ENCODE measurements at places on chromosomes 16 and 17. TPM values are rescaled to one million over a fixed set of nuclear protein-coding genes. Genes with fewer than 3 reads are reported as not detected.

CCDC40 gene
- total RNA-seq: 0.90 TPM

MVP gene
- 221 TPM for total RNA-seq

HOXB4 gene
- total RNA-seq: 1.9 TPM

STRADA gene
- total RNA-seq: 14.7 TPM

GPR142 gene
- total RNA-seq: not detected

STAT3 gene
- 61.9 TPM for total RNA-seq

C16orf95 gene
- total RNA-seq: 1.9 TPM

GINS2 gene
- total RNA-seq: 13.4 TPM

CCL7 gene
- 0.28 TPM for total RNA-seq

FOXN1 gene
- not detected for total RNA-seq

FBXL19 gene
- total RNA-seq: 5.8 TPM

CDRT15 gene
- not detected for total RNA-seq

ARMC7 gene
- 1.8 TPM for total RNA-seq

KLHL10 gene
- total RNA-seq: 0.18 TPM

PRSS22 gene
- total RNA-seq: not detected

CIAO3 gene
- 17.0 TPM for total RNA-seq

ANKRD40CL gene
- not detected for total RNA-seq

CDH3 gene
- not detected for total RNA-seq

KRT222 gene
- not detected for total RNA-seq

ABCA8 gene
- 1.8 TPM for total RNA-seq

CACNG3 gene
- total RNA-seq: not detected

STX1B gene
- 3.9 TPM for total RNA-seq

UTS2R gene
- not detected for total RNA-seq

KRT32 gene
- total RNA-seq: not detected

FBXL16 gene
- 0.56 TPM for total RNA-seq

GDPD1 gene
- total RNA-seq: 1.1 TPM

KRT20 gene
- not detected for total RNA-seq

PROCA1 gene
- total RNA-seq: 0.36 TPM

Measured in IMR-90 (cell line).